A172 (cell line): ENCODE measurements at places on chromosomes 11 and 22. TPM values are rescaled to one million over a fixed set of nuclear protein-coding genes. Genes with fewer than 3 reads are reported as not detected.

MUC15 gene
- total RNA-seq: 7.1 and 9.4 TPM in 2 replicates

NEFH gene
- not detected in 2 replicates for total RNA-seq

CHRDL2 gene
- total RNA-seq: not detected in 2 replicates

SCN4B gene
- 0.84 TPM in 1 of 2 replicates, not detected in the other for total RNA-seq

YAP1 gene
- 33.2 and 44.5 TPM in 2 replicates for total RNA-seq

WNT11 gene
- total RNA-seq: 0.98 and 2.6 TPM in 2 replicates

DNA sequence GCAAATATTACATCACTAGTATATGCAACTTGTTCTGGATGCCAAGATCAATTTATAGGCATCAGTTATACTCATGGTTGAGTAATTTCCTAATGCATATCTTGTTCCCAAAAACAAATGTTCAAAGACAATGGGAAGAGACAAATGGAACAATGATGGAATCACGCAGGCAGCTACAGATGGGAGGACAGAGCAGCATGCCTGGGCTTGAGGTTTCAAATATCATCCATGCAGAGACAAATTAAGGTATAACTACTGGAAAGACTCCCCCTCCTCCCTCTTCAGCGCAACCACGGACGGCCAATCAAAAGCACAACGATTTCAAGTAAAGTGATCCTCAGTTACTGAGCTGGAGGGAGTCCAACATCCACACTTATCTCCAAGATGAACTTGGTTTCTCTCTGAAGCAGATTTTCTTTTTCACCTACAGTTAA, 106.8 kb downstream of the CCDC83 start:
- DNase-seq: no peak

DNA sequence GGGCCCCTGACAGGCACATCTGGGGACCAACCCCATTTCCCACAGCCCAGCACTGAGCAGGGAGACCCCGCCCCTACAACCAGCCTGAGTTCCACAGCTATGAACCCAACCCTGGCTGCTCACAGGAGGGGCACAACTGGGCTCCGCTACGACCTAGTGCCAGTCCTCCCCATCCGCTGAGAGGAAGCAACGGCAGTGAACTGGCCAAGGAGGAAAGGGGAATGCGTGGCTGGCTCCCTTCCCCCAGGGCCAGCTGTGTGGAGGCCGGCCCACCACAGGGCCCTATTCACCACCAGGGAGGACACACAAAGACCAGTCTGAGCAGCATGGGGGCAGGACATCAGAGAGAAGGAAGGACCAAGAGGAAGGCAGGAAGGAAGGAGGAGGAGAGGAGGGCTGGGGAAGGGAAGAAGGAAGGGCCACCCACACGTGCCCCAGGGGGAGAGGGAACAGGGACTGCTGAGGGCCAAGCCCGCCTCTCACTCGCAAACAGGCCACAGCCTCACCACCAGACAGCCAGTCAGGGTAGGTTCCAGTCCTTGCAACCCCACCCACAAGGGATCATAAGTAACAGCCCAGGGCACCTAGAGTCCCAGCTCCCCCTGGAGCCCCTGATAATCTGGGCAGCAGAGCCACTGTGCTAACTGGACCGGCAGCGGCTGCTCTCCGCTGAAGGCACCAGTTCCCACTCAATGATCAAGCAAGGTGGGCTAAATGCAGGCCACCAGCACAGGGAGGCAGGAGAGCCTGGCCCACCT, 8.5 kb upstream of the GAL3ST1 start:
- no peak for DNase-seq

DNA sequence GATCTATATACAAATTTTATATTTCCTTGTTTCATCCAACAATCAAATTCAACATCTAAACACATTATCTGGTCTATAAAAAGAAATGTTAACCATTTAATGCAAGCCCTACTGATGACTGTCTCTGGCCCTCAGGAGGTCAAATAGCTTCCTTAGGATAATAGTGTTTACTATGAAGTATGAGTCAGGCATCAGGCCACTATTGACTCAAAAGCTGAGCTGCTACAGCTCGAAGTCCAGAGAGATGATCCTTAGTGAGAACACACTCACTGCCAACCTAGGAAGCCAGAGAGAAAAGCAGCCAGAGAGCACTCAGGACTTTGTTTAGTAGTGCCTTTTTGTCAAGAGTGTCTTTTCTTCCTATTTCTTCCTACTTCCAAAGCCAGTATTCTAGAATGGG, 171.8 kb downstream of the SOX6 start:
- no peak for DNase-seq

- DNase-seq: no peak
Measured at GRCh38 chr11:6615046-6615445, 3.0 kb upstream of the TAF10 start.

GRCh38 chr11:131649856-131650255, 279.4 kb downstream of the NTM start:
- no peak for DNase-seq

DNA sequence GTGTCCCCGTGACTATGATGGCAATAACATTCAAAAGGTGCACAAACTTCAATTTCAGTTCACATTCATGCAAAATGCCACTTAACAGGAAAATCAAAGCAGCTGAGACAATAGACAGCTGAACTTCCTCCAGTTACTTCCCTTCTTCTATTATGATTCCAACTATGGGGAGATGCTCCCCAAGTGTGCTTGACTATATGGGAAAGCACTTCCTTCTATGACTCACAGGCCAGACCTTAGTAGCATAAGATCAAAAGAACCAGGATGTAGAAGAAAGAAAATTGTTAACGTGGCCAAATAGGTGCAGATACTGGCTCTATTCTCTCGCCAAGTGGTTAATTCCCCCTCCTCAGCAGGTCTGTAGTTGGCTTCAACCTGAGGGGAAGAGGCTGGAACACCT, 7.8 kb upstream of the FAT3 start:
- DNase-seq: no peak

- DNase-seq: no peak
Measured at GRCh38 chr11:88619656-88620385, 282.3 kb upstream of the CTSC start.

DNA sequence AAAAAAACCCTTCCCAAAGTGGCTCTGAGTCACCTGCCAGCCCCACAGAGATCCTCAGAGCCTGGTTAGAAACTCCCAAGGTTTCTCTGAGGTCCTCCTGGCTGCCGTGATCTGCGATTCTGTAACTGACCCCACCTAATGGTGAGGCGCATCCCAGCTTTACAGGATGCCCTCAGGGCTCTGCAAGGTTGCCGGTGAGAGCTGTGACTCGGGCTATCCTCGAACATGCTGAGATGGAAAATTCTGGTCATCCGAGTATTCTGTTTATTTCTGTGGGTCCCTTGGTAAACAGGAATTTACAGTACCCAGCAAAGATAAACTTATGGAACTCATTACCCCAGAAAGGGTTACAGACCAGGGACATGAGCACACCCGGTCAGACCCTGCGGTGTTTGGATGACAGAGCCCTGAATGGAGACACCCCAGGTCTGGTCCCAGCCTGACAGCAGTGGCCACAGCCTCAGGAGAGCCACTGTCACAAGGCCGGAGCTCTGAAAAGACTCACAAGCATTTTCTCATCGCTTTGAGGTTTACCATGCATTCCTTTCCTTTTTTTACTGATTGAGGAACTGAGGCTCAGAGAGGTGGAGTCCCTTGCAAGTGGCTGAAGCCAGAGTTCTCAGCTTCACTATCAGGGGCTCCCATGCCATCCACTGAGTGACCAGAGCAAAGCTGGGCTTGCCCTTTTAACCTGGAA, 22.2 kb downstream of the LIF start:
- DNase-seq: peak; percentile 73

- DNase-seq: no peak
Measured at GRCh38 chr11:125074511-125075241, 11.6 kb downstream of the SLC37A2 start.

GRCh38 chr11:33182246-33182878, 21.1 kb upstream of the CSTF3 start:
- DNase-seq: no peak

DNA sequence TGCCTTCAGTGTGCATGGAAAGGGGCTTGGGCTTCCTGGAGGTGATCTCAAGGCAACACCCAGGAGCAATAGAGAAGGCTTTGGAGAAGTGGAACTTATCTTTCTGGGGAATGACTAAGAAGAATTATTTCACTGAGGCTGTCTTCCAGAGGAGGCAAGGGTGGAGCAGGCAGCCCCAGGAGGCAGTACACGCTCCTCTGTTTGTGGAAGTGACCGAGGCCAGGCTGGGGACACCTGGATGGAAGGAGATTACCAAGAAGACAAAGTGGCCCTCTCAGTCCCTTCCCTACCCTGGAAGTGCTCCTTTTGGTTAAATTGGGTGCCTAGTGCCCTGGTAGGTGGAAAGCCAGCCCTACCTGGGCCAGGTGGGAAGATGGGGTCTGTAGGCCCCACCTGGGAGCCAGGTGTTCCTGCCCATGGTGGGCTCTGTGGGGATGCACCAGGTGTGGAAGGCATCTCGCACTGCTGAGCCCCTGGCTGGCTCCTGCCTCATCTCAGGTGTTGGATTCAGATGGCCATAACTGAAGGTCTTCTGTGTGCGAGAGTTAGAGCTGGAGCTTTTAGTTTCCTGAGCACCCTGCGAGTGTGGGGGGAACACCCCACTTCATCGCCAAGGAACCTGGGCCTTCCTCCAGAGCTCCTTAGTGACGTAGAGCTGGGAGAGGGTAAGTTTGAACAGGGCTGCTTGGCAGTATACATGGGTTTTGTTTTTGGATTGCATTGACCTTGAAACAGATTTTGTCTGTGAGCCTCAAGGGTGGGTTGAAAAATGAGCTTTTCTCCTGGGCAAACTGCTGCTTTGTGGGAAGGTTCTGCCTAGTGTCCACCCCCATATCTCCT, 46.1 kb downstream of the MICAL2 start:
- DNase-seq: no peak

GRCh38 chr22:26615149-26615548, 2.7 kb downstream of the CRYBB1 start:
- no peak for DNase-seq

- DNase-seq: no peak
Measured at GRCh38 chr11:98834776-98835175, 186.0 kb upstream of the CNTN5 start.

DNA sequence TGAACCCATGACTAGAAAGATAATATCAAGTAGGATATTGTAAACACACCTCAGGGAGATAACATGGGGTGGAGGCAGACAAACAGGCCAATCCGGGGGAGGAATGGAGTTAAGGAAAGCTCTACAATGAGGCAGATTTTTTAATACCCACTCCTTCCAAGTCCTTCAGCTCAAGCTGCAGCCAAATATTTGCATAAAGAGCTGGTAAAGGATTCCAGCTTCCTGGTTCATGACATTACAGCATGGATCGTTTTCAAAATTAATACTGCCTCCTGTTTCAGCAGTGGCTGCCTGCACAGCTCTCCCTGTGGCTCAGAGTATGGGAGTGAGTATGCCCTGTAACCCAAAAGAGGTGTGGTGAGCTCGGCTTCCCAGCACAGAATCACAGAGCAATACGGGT, 5.1 kb downstream of the POU2AF3 start:
- DNase-seq: no peak

DNA sequence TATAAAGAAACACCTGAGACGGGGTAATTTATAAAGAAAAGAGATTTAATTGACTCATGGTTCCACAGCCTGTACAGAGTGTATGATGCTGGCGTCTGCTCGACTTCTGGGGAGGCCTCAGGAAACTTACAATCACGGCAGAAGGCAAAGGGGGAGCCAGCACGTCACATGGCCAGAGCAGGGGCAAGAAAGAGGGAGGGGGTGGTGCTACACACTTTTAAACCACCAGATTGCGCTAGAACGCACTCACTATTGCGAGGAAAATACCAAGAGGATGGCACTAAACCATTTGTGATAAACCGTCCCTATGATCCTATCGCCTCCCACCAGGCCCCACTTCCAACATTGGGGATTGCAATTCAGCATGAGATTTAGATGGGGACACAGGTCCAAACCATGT, 79.7 kb upstream of the CARD18 start:
- DNase-seq: no peak

- DNase-seq: no peak
Measured at GRCh38 chr11:132866783-132867545, 665.3 kb downstream of the OPCML start.

DNA sequence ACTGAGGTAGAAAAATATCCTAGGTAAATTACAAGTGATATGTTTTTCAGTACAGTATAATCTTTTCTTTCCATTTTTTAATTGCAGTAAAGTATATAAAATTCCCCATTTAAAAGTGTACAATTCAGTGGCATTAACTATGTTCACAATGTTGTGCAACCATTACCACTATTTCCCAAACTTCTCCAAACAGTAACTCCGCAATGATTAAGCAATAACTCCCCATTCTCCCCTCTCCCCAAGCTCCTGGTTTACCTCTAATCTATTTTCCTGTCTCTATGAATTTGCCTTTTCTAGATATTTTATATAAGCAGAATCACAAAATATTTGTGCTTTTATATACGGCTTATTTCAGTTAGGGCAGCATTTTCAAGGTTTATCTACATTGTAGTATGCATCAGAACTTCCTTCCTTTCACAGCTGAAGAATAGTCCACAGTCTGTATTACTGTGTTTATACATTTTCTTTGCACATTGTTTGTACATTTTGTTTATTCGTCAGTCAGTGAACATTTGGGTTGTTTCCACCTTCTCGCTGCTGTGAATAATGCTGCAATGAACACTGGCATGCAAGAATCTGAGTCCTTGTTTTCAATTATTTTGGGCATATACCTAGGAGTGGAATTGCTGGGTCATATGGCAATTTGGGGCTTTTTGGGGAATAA, 110.7 kb downstream of the RPL27A start:
- no peak for DNase-seq

GRCh38 chr11:13126430-13126829, 117.3 kb downstream of the RASSF10 start:
- peak; percentile 93 for DNase-seq

DNA sequence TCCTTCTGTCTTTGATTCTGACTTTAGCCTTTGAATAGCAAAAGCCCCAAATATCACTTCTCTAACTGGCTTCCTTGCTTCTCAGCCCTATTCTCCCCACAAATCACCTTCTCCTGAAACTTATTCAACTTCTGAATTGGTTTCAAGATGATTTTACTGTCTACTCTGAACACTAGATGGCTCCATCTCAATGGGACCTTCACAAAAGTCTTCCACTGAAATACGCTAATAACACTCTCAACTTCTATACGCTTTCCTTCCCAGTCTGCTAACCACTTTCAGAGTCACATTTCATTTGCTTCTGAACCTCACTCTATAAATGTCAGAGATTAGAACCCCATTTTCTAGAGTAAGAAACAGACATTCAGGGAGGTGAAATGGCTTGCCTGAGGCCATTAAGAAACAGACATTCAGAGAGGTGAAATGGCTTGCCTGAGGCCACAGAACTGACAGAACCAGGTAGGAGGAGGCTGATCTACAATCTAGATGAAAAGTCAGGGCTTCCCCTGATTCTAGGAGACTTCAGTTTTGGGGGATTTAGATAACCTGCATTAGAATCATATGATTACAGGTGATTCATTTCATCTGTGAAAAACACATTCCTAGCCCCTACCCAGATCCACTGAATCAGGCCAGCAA, 20.6 kb downstream of the MORC2 start:
- peak; percentile 18 for DNase-seq

DNA sequence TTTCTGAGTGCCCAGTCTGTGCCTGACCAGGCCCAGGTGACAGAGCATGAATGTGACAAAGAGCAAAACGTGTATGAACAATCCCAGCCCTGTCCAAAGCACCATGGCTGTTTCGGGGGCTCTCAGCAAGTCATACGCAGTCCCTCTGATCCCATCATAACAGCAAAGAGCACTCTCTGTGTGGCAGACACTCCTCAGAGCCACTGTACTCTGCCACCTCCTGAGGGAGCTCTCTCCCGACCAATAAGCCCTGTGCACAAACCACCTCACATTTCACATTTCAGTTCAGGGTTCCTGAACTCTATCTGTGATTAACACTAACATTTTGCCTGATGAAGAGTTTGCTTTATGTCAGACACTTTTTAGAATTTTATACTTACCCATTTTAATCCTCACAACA, 6.6 kb downstream of the DGCR2 start:
- DNase-seq: no peak
